ENCODE measurements at places on chromosomes 6 and 20. TPM values are rescaled to one million over a fixed set of nuclear protein-coding genes. Genes with fewer than 3 reads are reported as not detected.
A peak's percentile ranks its signal among the peaks of the same experiment; 100 is the strongest.

DNA sequence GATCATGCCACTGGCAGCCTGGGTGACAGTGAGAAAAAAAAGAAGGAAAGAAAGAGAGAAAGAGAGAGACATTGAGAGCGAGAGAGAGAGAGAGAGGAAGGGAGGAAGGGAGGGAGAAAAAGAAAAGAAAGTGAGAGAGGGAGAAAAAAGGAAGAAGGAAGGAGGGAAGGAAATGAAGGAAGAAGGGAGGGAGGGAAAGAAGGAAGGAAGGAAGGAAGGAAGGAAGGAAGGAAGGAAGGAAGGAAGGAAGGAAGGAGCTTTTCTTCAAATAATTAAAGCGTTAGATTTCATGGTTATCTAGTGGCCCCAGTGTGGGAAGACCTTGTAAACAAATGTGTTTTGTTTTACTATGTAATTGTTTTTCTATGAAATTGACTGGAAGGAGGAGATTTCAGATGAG, 170.8 kb downstream of the SYNDIG1 start:
- H3K36me3 ChIP-seq, result no peaks in the 10 kb centered on the region
- no peak overlapping the region for H3K4me3 ChIP-seq
- DNase-seq, result no peak
- H3K27ac ChIP-seq, result no peak overlapping the region
- H3K27me3 ChIP-seq, result no peaks in the 10 kb centered on the region

DNA sequence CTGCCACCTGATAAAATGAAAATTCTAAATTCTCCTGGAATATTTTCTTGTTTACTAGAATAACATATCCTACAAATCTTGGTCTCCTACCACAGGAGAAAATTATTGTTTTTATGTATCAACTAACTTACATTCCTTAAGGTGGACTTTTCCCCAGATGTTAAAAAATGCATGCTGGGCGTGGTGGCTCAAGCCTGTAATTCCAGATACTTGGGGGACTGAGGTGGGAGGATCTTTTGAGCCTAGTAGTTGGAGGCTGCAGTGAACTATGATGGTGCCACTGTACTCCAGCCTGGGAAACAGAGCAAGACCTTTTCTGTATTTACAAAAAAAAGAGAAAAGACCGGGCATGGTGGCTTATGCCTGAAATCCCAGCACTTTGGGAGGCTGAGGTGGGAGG, 27.9 kb upstream of the TFAP2C start:
- peaks cover 3% of the 10 kb centered on the region for H3K27me3 ChIP-seq
- H3K27ac ChIP-seq, result no peak overlapping the region
- H3K4me1 ChIP-seq, result no peaks in the 10 kb centered on the region
- H3K4me3 ChIP-seq, result no peak overlapping the region

The CFAP61 gene
- not detected for total RNA-seq

DNA sequence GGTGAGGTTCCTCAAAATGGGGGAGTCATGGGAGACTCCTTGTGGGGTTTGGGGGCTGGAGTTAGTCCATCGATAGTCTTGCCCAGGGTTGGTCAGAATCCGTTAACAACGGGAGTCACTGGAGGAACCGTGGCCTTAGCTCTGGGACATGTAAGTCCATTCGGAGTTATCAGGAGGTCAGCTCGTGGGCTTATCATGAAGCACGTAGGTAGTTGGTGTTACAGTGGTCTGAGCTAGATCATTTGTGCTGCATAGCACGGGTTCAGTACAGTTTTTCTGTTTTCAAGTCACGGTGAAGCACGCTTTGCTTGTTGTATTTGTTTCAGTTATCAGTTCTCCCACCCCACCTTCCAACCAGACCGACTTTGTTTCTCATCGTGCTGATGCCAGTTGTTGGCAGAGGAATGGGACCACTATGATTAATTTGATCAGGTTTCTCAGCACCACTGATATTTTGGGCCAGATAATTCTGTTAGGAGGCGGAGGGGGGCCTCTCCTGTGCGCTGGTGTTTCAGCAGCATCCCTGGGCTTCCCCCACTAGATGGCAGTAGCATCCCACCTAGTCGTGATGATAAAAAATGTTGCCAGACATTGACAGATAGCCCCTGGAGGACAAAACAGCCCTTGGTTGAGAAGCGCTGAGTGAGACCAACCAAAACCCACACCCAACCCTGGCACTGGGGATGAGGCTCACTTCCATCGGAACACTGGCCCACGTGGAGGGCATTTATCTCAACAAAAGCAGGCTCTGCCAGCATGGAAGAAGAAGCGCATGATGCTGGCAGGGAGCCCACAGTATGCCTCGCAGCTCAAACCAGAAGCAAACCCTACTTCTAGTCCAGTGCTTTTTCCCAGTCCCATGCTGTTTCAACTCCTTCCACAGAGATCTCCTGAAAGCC, 2.2 kb upstream of the APMAP start:
- peak; percentile 65 for DNase-seq
- peaks cover 11% of the 10 kb centered on the region for H3K36me3 ChIP-seq
- peaks cover 45% of the 10 kb centered on the region for H3K4me1 ChIP-seq

- H3K27ac ChIP-seq, result no peak overlapping the region
- H3K4me1 ChIP-seq, result no peaks in the 10 kb centered on the region
- H3K4me3 ChIP-seq, result no peak overlapping the region
- no peaks in the 10 kb centered on the region for H3K27me3 ChIP-seq
Observed at GRCh38 chr6:80357081-80357480, 250.6 kb downstream of the BCKDHB start.

The MUC21 gene
- total RNA-seq, result not detected

GRCh38 chr6:91099479-91099878, 512.6 kb upstream of the MAP3K7 start:
- no peak overlapping the region for H3K27ac ChIP-seq
- no peak for DNase-seq
- no peak overlapping the region for H3K4me3 ChIP-seq
- H3K4me1 ChIP-seq, result no peaks in the 10 kb centered on the region
- H3K27me3 ChIP-seq, result no peaks in the 10 kb centered on the region

The PPDPF gene
- 170 TPM for total RNA-seq
